ENCODE measurements at places on chromosomes 7 and 10. TPM values are rescaled to one million over a fixed set of nuclear protein-coding genes. Genes with fewer than 3 reads are reported as not detected.

The GDF2 gene
- not detected for total RNA-seq

The MYOZ1 gene
- 0.05 TPM for total RNA-seq

The CLDN4 gene
- total RNA-seq, result 0.89 TPM

The TRIM50 gene
- total RNA-seq, result not detected

The KCNIP2 gene
- total RNA-seq, result 0.59 TPM

The OGDH gene
- 79.6 TPM for total RNA-seq

All from smooth muscle cell of the umbilical artery (primary cell).